Non-pigmented ciliary epithelial cell (primary cell): ENCODE measurements at places on chromosomes 16 and 17.
A peak's percentile ranks its signal among the peaks of the same experiment; 100 is the strongest.

DNA sequence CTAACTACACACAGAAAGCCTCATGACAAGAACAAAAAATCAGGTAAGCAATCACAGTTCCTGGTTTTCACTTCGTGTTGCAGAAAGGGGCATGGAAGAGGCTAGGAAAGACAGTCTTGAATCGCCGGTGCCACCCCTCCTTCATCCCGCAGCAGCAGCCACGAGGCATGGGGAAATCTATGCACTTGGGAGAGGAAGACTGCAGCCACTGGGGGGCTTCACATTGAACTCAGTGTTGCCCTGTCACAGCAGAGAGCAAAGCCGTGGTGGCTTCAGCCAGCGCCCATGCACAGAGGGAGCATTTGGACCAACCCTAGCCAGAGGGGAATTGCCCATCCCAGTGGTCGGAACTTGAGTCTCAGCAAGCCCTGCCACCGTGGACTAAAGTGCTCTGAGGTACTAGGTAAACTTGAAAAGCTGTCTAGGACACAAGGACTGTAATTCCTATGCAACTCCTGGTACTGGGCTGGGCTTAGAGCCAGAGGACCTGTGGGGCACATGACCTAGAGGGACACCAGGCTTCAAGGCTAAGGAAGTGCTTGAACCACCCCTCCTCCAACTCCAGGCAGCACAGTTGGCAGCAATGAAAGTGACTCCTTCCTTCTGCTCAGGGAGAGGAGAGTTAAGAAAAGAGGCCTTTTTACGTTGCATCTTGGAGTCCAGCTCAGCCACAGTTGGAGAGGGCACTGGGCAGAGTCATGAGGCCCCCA lies 35.2 kb upstream of the ATP2C2 start:
- no peak for DNase-seq

- no peak for DNase-seq
These were observed 11.8 kb downstream of the PRCD start for GRCh38 chr17:76551685-76552084.

- DNase-seq, result no peak
These were observed 287 bp upstream of the INTS2 start for GRCh38 chr17:61928101-61928436.

GRCh38 chr17:75118307-75118706 lies 8.5 kb downstream of the ARMC7 start:
- DNase-seq, result no peak

DNA sequence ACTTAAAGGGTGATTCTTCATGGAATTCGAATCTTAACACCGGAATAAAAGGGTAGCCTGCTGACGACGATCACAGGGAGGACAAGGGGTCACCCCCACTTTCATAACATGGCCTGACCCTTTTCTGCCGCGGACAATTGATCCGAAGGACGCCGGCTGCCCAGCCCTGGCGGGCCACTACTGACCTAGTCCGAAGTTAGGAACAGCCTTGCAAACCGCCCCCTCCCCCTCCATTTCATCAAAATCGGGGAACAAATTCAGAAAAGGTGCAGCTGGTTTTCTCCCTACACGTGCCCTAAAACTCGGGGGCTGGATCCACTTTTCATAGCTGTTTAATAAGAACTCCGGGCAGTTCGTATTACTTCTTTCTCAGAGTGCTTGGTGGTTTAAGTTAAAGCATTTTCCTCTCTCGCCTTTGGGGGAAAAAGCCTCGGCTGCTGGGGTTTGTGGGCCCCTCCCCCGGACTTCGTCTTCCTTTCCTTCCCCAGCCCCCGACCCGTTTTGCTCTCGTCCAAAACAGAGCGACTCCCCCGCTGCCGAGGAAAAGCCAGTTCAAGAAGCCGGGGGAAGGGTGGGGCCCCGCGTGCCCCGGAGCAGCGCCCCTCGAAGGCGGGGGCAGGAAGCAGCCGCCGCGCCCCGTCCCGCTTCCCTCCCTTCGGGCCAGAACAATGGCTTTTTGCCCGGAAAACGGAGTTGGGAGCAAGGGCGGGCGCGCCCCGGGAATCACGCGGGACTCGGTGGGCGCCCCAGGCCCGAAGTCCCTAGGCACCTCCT lies 641 bp upstream of the CBX2 start:
- no peak for DNase-seq

GRCh38 chr16:67415872-67416793 lies at the start of gene ZDHHC1:
Gene ZDHHC1, minus strand, starts transcription at chr16:67416477. Its CDS starts 8,702 bp downstream, at chr16:67407775.
- DNase-seq, result no peak

- no peak for DNase-seq
These were observed 465.9 kb upstream of the ERCC4 start for GRCh38 chr16:13453938-13454553.

DNA sequence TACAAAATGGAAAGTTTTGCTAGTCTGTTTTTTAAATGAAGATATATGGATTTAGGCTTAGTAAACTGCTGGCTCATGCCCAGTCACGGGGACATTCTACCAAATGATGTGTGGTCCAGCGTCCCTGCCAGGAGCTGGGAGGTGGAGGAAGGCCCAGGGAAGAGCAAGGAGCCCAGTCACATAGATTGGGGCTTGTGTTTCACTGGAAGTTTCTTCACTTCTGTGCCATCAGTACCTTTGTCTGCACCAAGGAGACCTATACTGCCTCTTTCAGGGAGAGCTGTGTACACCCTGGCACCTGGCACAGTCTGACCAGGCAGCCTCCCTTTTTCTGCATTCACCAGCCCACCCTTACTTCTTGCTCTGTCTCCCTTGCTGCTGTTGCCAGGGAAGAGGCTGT lies 32.6 kb upstream of the ERN1 start:
- DNase-seq, result no peak

- no peak for DNase-seq
These were observed 616 bp downstream of the ACTG1 start for GRCh38 chr17:81511804-81512561.

- no peak for DNase-seq
These were observed 190.9 kb downstream of the CCDC182 start for GRCh38 chr17:57553991-57554825.

- DNase-seq, result peak; percentile 14
These were observed 63.8 kb upstream of the RCVRN start for GRCh38 chr17:9968881-9969280.

DNA sequence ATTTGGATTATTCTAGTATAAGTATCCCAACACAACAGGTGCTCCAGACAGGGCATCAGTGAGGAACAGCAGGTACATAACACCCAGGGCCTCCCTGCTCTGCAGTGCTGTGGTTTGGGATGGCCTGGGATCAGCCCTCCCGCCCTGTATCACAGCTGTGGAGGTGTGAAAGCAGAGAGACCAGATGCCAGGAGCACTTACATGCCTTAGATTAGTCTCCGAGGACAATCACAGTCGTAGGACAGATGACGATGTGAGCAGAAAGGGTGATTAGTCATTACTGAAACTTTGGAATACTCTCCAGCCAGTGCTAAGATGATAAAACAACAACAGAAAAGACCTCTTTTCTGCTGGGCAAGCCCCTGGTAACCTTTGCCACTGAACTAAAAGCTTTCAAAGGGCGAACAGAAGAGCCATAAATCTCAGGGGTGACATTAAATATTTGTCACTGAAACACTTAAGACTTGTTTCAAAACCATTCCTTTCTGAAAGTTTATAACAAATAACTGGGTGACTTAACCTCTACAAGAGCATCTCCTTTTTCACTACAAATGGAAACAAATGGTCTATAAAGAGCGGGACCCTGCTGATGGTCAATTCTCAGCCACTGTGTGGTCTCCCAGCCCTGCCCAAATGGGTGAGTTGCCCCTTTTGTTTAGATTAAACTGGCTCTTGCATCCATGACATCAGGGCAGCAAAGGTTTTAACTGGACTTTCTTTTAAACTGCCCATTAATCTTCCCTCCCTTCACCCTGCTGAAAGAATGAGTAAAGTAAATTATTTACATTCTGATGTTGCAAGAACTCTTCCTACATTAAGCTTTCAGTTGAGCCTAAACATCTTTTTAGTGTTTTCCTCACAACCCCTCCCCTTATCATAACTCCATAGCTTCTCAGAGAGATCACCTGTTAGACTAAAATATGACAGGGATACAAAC lies 183.1 kb upstream of the COX10 start:
- DNase-seq, result no peak

GRCh38 chr16:58537124-58537906 lies 22.0 kb downstream of the SETD6 start:
- no peak for DNase-seq

DNA sequence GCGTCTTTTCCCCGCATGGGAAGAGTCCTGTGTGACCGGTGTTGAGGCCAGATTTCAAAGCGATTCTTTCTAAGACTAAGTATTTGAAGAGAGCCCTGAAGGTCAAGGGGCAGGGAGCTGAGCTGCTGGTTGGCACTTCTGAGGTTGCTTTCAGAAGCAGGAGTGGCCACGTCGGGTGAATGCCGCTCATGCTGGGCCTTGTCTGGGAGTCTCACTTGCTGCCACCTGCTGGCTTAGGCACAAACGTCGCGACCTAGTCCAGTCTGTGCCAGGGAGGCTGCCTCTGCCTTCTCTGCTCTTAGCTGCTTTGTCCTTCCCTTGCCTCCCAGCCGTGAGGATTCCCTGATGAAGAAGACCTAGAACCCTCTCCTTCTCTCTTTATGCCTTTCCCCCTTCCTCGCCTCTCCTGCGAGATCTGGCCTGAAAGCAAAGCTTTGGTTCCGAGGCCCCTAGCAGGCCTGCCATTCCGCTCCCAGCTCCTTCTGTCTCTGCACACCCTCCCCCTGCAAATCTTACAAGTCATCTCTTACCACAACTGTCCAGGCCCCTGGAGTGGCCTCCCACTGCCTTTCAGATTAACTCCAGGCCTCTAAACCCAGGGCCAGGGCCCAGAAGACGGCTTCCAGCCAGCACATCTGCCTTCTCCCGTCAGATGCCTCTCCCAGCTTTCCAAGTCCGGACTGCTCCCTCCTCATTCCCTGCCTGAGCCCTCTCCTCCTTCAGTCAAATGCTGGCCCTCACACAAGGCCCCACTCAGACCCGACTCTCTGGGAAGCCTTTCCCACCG lies 11.4 kb downstream of the CTNS start:
- no peak for DNase-seq

GRCh38 chr17:49450735-49451134 lies 36.1 kb upstream of the PHB1 start:
- no peak for DNase-seq

DNA sequence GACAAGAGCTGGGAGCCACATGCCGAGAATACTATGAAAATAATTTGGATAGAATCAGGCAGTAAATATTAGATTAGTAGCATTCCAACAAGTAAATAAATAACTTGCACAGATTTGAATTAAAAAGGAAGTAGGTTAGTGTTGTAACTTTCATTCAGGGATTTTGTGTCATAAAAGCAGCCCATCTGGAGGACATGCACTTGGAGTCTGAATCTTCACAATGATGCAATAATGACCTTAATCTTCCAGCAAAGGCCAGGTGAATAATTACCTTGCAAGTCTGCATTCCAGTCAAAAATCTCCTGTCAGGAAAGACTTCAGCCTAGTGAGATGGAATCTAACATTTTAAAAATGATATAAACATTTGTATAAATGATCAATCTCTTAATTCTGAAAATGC lies 518.1 kb downstream of the KCNJ2 start:
- no peak for DNase-seq

DNA sequence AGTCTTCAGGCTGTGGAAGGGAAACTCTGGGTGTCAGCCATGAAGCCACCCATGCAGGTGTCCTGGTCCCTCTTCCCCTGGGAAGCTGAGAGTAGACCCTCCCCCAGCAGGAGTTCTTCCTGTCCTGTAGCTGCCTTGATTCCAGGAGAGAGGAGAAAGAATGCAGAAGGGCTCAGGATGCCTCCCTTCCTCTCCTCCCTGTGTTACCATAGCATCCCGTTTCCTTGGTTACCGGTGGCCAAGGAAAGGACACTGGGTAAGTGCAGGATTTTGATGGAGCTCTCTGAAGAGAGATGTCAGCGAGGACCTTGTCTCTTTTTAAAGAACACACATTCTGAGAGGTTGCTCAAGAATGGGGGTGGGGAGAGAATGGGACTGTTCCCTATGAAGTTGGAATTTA lies 304.1 kb upstream of the N4BP1 start:
- DNase-seq, result no peak

GRCh38 chr16:10590342-10590741 lies 9.9 kb upstream of the EMP2 start:
- no peak for DNase-seq

DNA sequence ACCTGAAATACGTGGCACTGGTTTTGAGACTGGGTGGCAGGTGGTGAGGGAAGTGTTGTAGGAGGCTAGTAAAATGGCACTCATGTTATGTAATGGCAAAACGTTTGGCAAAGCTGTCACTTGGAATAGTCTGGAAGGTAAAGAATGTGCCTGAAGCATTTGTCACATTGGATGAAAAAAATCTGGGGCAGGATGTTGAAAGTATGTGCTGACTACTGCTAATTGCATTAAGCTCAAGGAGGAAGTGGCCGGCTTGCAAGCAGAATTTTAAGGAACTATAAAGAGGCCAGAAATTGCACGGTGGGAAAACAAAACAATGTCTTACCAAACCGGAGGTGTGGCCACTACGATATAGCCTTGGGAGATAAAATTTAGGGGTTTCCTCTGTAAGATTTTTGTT lies 26.6 kb upstream of the NLRP1 start:
- no peak for DNase-seq

- no peak for DNase-seq
These were observed 307.2 kb upstream of the MYOCD start for GRCh38 chr17:12358477-12358876.

DNA sequence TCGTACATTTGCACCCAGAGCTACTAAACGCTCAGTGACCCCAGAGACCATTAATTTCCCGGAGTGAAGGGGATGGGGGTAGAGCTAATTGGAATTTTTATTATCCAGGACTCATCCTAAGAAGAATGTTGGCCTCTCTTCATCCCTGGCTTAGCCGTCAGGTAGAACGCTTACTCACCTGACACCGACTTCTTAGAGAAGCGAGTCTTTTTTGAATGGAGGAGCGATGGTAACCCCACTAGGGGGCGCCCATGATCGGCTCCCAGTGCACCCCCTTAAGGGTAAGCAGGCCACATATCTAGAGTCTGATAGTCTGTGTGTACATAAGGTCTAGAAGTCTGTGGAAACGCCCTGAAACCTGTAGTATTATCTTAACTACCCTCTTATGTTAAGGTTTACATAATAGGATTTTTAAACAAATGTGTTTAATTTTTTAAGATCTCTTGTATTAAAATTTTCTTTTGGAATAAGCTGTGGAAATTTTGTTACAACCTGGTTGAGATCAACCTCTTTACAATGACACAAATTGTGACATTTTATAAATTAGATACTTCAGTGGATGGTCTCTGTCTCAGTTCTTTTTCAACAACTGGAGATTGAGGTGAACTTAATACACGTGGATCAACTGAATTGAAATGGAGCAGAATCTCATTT lies 229.8 kb downstream of the CPPED1 start:
- DNase-seq, result no peak

DNA sequence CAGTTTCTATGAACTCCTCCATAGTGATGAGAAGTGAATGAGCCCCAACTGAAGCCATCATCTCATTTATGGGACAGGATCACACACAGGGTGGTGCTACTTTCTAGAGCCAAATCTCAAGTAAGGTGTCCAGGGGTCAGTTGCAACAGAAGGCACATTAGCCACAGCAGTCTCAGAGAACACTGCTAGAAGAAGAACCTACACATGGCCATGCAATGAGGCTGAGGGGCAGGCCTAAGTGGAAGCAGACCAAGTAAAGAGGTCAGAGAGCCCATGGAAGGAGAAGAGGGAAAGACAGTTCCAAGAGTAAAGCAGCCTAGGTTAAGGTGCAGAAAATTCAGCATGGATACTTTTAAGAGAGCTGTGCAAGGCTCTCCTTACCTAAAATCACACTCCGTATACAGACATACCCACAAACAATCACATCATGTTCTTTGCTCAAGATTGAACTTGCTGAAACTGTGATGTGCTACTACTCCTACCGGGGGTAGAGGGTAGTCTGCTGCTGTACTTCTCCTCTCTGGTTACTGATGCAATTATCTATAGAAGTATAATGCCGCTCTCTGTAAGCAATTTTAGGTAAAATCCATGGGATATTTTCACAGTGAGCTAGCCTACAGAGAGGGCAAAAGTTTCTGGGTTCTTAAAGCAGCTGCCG lies 1.7 kb downstream of the ABCA8 start:
- no peak for DNase-seq
